ENCODE measurements at places on chromosomes 2 and 18. TPM values are rescaled to one million over a fixed set of nuclear protein-coding genes. Genes with fewer than 3 reads are reported as not detected.

GRCh38 chr2:226868331-226869162, 32.7 kb downstream of the RHBDD1 start:
- DNase-seq, result no peak

DNA sequence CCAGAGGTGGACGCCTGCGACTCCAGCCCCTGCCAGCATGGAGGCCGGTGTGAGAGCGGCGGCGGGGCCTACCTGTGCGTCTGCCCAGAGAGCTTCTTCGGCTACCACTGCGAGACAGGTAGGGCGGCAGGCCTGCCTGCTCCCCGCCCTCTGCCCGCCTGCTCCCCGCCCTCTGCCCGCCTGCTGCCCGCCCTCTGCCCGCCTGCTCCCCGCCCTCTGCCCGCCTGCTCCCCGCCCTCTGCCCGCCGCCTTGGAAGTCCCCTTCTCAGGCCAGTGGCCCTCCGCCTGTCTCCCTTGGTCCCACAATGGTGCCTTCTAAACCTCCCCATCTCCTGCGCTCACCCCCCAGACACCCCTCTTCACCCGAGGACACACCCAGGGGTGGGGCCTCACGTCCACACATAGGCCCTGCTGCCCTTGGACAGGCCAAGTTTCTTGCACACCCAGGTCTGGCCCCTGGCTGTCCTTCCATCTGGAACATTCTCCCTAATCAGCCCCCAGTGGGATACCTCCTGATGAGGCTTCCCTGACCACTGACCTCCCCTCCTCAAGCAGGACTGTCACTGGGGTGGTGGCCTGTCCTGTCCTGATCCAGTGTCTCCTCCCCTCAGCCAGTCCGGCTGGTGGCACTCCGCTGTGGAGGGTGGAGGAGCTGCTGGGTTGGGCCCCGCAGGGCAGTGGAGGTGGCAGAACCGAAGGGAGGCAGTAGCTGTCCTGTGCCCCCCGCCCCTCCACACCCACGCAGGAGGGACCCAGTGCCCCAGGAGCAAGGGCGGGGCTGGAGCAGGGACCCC, 37.9 kb downstream of the MTERF4 start:
- peak; percentile 8 for DNase-seq

GRCh38 chr2:9555297-9556120, at the start of gene ADAM17:
TSS of gene ADAM17 (minus strand) at chr2:9555830. CDS start at chr2:9555605, 225 bp downstream.
- DNase-seq, result peak; percentile 95

- no peak for DNase-seq
Observed at GRCh38 chr2:1557467-1557820, 144.2 kb downstream of the TPO start.

The VAMP5 gene
- total RNA-seq, result 63.6 TPM

DNA sequence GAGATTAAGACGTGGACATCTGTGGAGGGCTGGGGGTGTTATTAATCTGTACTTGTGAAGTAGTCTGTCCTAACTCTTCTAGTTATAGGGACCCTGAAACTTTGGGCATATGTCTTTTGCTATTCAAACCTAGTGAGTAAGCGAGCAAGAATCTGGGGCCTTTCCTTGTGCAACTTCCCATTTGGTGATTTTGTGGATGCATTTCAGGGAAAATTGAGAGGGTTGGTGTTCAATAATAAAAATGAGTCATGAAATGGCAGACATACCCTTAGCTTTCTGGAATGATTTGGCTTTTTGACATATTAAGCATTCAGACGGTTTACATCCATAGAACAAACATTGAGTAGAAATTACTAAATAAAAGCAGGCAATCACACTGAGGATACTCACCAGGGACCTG, 17.0 kb downstream of the COL4A4 start:
- DNase-seq, result no peak

GRCh38 chr2:226135861-226136548, 663.6 kb downstream of the IRS1 start:
- no peak for DNase-seq

The EGR4 gene
- total RNA-seq, result not detected

The WNT10A gene
- total RNA-seq, result 0.21 TPM

The ABCB11 gene
- total RNA-seq, result 0.63 TPM

DNA sequence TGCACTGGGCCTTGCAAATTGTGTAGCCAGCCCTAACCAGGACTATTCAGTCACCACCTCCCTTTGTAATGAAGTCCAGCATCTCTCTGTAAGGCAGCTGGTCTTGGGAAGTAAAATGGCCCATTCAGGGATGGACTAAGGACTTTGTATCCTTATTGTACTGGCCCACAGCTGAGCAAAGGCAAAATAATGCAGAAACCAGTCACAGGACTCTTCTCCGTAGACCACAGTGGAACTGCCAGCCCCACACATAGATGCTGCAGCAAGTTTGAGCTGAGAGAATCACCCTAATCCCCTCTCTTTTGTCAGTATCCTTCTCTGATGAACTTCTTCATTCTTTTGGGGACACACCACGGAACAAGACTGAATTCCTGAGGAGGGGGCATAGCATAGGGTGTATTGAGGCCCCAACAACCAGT, 73.6 kb upstream of the RTN4 start:
- no peak for DNase-seq

- no peak for DNase-seq
Observed at GRCh38 chr2:171669121-171669520, 18.1 kb upstream of the DYNC1I2 start.

- no peak for DNase-seq
Observed at GRCh38 chr2:48586433-48586832, 31.2 kb upstream of the GTF2A1L start.

The ZNF804A gene
- 0.42 TPM for total RNA-seq

- DNase-seq, result no peak
Observed at GRCh38 chr18:5893956-5894610, 1.2 kb downstream of the TMEM200C start.

DNA sequence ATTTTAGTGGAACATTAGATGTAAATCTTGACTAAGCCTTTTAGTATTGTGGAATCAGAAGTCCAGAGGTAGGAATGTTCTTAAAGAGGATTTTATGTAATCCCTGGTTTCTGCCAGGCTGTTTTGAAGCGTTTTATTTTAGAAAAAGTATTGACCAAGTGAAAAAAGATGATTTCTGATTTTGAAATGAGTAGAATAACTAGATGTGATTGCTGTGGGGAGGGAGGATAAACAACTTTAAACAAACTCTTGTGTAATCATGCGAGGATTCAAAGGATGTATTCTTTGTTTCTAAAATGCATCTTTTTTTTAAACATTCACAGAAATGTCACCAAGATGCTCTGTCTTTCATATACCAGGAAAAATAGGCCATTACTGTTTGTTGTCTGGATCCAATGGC, 53.9 kb downstream of the PHLPP1 start:
- DNase-seq, result no peak

- DNase-seq, result no peak
Observed at GRCh38 chr18:47815486-47816270, 114.8 kb downstream of the SMAD2 start.

DNA sequence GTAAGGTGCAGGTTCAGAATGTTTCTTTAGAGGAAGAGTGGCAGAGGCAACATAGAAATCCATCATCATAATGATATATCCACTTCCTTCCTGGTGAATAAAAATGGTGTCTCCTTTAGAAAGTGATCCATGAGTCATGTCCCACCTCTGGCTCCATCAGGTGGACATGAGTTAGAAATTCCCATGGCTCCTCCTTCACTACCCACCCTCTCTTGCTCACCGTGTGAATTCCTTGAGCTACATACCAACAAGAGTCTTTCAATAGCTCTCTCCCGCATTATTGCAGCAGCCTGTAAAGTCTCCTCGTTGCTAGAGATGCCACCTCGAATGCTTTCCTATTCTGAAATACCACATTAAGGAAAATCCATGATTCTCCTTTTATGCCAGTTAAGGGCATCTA, 317.6 kb downstream of the LNPK start:
- no peak for DNase-seq

The PIK3C3 gene
- 54.6 TPM for total RNA-seq

GRCh38 chr2:69251943-69252342, 135.1 kb downstream of the GFPT1 start:
- DNase-seq, result no peak

DNA sequence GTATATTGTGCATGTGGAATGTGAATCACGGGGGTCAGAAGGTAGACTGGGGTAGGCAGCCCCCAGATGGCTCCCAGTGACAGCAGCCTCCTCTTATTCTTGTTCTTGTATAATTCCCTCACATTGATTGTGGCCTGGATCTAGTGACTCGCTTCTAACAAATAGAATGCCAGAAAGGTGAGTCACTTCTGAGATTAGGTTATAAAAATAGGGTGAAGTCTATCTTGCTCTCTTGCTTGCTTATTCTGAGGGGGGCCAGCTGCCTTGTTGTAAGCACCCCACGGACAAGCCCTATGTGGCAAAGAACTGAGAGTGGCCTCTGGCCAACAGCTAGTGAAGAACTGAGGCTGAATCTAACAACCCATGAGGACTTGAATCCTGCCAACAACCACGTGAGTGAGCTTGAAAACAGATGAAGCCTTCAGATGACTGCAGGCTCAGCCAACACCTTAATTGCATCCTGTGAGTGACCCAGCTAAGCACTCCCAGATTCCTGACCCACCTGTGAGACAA, 15.6 kb upstream of the RMND5A start:
- no peak for DNase-seq

The BCL2L11 gene
- total RNA-seq, result 34.9 TPM

DNA sequence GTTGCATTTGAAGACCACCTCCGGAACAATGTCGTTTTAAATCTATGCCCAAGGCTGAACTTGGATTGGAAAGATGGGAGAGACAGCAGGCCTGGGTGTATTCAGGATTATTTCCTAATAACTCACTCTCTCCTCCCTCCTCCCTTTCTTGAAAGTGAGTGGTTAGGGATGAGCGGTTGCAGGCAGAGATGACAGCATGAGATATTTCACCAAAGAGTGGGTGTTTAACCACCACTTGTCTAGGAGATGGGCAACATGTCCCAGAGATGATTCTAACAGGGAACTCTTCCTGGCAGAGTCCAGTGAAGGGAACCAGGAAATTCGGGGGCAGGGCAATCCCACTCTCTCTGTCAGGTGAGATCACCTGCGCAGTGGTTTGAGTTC, 123.2 kb downstream of the KCTD1 start:
- no peak for DNase-seq

The GRB14 gene
- 12.0 TPM for total RNA-seq

DNA sequence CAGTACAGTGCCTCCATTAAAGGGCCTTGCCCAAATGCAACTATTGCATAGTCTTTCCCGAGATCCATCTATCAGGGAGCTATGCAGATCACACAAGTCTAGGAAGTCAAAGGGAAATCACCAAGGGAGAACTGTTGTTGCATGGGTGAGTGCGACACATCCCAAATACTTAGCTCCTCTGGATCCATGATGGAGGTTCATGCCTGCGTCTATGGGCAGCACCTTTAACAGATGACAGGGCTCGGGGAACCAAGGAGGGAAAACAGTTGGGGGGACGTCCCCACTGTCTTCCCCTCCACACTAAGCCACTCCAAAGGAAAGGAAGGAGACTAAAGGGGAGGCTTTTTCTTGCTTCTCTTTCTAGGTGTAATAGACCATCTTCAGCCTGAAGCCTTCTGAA, 552.8 kb upstream of the PKDCC start:
- DNase-seq, result no peak

DNA sequence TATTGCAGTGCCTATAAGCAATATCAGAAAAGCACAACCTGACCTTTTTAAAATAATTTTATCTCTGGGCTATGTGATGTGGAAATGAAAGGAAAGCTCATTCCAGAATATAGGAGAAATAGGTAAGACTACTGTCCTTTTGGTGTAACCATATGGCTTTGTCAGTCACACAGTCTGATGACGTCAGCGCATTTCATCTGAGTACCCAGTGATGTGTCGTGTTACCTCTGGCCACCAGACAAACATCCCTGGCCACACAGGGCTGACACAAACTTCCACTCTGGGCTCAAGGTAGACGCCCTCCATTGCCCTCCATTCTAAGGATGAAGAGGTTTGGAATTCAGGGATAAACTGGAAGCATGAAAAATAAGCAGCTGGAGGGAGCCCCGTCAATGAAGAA, 506.7 kb downstream of the CMPK2 start:
- DNase-seq, result no peak

DNA sequence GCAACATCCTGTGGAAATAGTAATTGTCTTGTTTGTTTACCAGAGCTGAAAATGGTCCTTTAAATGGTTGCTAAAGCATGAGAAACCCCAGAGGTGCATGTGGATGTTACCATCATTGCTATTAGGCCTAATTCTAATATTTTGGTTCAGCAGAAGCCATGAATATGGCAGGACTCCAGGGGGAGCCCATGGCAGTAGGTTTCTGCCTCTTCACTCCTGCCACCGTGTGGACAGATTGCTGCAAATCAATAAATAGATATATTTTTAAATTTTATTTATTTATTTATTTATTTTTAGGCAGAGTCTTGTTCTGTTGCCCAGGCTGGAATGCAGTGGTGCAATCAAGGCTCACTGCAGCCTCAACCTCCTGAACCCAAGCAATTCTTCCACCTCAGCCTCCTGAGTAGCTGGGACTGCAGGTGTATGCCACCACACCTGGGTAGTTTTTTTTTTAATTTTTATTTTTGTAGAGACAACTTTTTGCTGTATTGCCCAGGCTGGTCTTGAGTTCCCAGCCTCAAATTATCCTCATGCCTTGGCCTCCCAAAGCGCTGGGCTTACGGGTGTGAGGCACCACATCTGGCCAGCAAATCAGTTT, 54.9 kb upstream of the CAPN13 start:
- peak; percentile 59 for DNase-seq

GRCh38 chr2:233892793-233893192, 24.4 kb upstream of the TRPM8 start:
- DNase-seq, result no peak

- no peak for DNase-seq
Observed at GRCh38 chr2:40488927-40489677, 37.2 kb upstream of the SLC8A1 start.

The IL1RL2 gene
- total RNA-seq, result 0.30 TPM

The PRSS56 gene
- total RNA-seq, result not detected

DNA sequence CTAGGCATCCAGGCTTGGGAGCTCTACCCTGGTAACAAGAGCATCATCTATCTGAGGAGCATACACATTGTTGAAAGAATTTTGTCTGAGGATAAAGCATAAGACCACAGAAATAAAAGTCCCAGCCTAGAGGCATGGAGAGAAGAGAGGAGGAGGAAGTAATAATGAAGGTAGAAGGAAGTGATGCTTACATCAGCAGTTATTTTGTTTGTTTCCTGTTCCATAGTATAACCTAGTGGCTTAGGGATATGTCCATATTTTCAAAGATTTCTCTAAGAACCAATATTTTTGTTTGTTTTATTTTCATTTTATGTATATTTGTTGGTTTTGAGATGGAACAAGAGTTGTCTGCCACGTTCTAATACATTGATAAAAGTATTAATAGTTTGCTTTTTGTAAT, 407.4 kb upstream of the SETBP1 start:
- no peak for DNase-seq

GRCh38 chr2:127485694-127486071, 40.6 kb downstream of the IWS1 start:
- no peak for DNase-seq

DNA sequence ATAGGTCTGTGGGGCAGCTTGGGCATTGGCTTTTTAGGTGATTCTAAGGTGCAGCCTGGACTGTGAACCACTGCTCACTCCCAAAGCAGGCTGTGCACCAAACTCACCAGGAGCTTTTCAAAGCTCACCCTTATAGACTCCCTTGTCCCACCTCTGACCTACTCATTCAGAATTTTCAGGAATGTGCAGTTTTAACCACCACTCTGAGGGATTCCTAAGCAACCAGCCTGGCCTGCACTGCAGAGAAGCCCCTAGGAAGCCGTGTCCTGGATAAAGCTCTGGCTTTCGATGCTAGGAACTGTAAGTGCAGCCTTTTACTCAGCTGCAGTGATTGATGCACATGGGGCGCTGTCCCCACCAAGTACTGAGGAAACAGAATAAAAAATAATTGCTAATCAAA, 33.0 kb downstream of the MRO start:
- DNase-seq, result no peak

GRCh38 chr18:46343931-46344372, 239.8 kb downstream of the HAUS1 start:
- no peak for DNase-seq

GRCh38 chr18:34901299-34901698, 139.9 kb upstream of the MAPRE2 start:
- DNase-seq, result no peak

Data from tibial nerve (tissue), 4 donors.